ENCODE measurements at places on chromosomes 5 and 9.

DNA sequence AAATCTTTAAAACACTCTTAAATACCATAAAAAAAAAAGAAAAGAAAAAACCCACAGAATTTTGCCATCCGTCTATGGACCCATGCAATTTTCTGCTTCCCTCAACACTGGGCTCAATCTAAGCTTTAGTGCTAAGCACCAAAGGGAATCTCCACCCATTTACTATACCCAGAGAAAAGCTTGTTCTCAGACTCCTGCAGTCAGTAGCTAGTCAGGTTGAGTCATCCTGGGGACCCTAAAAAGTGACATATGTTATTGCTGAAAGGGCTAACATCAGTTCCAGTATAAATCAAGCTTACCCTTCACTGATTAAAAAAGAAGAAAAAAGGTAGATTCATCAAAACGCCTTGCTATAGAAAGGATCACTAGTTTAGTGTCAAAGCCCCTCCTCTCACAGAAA lies 177.6 kb downstream of the MUSK start:
- DNase-seq: no peak

- DNase-seq: no peak
Measured at GRCh38 chr5:55471468-55471867, 63.3 kb downstream of the PLPP1 start.

- DNase-seq: no peak
Measured at GRCh38 chr5:176444742-176445141, 3.4 kb upstream of the FAF2 start.

GRCh38 chr9:137720571-137721110 lies 101.8 kb downstream of the EHMT1 start:
- no peak for DNase-seq

GRCh38 chr5:61496860-61497259 lies 164.8 kb downstream of the ZSWIM6 start:
- DNase-seq: no peak

DNA sequence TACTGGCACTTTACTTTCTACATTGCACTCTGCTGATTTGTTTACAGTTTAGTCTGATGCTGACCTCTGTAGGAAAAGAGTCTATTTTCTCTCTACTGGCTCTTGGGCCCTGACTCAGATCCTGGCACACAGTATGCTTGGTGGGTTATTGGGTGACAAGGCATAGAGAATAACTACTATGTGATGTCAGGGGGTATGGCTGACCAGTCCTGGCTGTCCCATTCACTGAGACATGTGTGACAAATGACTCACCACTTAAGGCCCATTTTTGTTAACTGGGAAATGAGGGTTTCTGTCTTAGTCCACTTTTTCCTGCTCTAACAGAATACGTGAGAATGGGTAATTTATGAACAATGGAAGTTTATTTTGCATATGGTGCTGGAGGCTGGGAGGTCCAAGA lies 66.4 kb downstream of the DAPK1 start:
- DNase-seq: no peak

- DNase-seq: no peak
Measured at GRCh38 chr5:154900066-154900465, 37.9 kb downstream of the GEMIN5 start.

- DNase-seq: peak; percentile 82
Measured at GRCh38 chr9:77829420-77829819, 181.3 kb upstream of the GNA14 start.

DNA sequence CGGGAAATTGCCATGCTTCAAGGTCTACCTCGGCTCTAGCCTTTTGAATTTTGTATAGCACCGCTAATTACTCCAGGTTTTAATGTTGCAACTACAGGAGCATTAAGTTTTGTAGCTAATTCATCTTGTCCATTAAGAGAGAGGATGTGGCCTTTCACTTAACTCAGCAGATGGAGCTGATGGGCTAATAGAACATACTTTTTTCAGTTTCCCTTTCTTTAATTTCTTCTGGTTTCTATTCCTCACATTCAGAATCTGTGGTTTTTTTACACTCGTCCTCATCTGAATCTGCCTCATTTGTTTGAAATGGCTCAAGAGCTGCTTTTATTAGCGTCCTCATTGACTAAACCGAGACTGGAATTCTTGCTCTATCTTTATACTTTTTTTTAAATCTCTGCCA lies 2085.7 kb upstream of the C9orf72 start:
- DNase-seq: no peak

DNA sequence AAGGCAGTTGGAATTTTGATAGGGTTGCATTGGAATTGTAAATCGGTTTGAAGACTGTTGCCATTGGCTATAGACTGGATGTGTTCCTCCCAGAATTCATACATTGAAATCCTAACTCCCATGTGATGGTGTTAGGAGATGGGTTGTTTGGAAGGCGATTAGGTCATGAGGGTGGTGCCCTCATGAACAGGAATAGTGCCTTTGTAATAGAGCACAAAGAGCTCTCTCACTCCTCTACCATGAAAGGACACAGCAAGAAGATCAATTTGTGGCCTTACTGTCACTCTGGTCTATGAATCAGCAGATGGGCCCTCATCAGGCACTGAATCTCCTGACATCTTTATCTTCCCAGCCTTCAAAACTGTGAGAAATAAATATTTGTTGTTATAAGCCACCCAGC lies 133.2 kb downstream of the PARP8 start:
- DNase-seq: no peak

- no peak for DNase-seq
Measured at GRCh38 chr5:82816926-82817325, 260.3 kb downstream of the TMEM167A start.

DNA sequence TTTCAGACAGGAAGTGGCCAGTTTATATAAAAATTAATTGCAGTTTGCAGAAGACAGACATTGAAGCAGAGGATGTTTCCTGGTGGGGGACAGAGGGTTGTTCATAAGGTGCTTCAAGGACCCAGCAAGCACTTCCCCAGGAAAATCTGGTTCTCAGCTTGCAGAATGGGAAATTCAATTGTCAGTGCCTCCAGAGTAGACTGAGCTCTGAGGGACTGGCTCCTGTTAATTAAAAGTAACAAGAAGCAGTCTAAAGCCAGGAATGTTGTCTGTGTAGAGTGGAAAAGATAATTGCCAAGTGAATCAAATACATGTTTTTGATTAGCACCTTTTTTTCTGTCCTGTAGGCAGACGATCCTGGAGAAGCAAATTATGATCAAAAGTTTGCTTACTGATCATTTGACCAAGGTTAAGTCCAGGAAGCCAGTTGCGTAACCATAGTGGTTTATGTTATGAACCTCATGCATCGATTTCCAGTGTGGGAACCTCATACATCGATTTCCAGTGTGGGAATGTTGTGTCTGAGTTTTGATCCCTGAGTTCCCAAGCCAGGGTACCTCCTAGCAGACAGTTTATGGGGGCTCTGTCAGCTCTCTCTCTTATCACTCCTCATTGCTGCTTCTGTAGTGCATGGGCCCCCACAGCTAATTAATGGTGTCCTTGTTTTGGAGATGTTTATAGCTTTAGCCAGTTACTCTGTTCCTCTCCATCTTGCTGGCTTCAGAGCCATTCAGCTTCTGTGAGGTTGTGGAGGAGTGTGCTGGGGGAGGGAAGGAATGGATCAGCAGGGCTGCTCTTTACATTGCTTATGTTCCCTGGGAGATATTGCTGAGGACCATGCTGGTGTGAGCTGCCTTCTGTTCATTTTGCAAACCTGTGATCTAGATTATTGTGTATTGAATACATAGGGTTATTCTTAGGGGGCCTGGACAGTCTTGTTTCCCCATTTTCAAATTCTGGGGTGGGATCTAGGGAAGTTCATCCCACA lies 17.1 kb downstream of the MSANTD3 start:
- peak; percentile 25 for DNase-seq

DNA sequence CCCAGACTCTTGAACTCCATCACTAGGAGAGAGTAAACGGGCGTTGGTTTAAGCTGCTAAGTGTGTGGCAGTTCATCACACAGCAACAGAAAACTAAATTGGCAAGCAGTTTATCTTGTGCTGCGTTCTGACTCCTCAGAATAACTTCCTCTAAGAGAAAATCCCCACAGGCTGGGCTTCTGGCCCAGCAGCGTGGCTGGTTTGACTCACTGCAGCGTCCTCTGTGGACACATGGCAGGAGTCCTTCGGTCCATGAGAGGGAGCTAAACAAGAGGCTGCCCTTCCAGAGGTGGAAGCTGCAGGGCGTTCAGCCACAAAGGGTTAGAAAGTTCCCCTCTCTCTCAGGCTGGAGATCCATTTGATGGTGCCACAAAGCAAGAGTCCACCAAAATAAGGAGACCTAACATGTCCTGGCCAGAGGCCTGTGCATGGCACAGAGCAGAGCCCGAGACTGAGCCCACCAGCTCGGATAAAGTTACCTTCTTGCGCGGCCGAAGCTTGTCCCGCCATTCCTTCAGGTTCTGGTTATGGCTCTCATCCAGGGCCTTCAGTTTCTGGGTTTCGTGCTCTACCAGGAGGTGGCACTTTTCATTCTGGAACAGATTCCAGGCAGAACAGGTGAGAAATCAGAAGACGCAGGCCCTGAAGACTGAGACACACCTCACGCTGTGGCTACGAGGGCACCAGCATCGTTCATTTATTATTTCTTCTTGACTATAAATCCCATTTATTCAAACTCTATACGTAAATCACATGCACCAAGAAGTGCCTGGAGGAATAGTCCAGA lies 46.2 kb upstream of the FBXW11 start:
- peak; percentile 23 for DNase-seq

DNA sequence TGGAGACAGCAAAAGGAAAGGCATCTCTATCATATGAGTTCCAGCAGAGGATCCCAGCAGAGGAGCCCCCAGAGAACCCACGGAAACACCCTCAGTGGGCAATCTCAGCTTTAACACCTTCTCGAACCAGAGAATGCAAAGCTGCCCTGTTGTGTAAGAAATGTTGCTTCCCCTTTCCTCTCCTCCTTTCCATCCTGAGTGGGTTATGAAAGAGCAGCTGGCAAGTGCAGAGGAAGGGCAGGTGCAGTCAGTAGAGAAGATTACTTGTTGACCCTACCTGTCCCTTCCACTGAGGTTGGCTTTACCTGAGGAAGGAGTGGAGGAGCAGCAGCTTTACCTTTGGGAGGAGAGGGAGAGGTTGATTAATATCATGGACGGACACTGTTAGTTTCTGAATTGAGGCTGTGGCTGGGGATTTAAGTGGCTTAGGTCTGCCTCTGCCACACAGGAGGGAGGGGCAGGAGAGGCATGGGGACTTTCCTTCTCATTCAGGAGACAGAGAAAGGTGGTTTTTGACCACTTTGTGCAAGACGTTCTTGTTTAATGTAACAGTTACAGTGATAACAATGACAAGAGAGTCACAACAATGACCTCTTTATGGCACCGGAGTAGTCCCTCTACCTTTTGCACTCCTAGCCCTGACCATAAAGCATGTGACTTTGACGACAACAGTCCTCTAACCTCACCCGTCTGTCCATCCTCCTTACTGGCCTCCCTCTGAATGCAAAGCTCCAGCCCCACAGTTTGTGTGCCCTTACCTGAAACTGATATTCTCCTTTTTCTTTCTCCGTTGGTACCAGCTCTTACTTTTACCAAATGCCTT lies 254.8 kb downstream of the NSG2 start:
- no peak for DNase-seq

- DNase-seq: peak; percentile 54
Measured at GRCh38 chr9:127451858-127452656, 747 bp downstream of the LRSAM1 start.

GRCh38 chr5:161946911-161947310 lies 99.0 kb downstream of the GABRA1 start:
- no peak for DNase-seq

DNA sequence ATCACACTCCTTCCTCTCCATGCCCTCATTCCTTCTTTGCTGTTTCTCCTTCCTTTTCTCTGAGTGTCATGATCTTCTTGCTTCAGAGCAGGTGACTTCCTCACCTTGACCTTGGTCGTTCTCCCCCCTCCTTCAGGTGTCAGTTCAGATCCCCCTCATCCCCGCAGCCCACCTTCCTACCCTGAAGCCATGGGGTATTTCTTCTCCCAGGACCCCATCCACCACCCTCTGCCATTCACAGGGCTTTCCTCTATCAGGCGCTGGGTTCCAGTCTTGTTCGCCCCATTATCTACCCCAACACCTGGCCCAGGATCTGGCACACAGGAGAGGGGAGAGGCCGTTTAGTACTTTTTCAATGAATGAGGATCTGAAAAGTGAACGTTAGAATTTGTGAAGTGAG lies 101.0 kb downstream of the NSG2 start:
- no peak for DNase-seq

GRCh38 chr5:158165647-158166046 lies 306.7 kb upstream of the CLINT1 start:
- no peak for DNase-seq

- DNase-seq: peak; percentile 26
Measured at GRCh38 chr9:112271466-112272098, 61.8 kb downstream of the PTBP3 start.

All from LHCN-M2 (cell line).